SK-N-SH (cell line): ENCODE measurements at places on chromosomes 3 and 15. TPM values are rescaled to one million over a fixed set of nuclear protein-coding genes. Genes with fewer than 3 reads are reported as not detected.

DNA sequence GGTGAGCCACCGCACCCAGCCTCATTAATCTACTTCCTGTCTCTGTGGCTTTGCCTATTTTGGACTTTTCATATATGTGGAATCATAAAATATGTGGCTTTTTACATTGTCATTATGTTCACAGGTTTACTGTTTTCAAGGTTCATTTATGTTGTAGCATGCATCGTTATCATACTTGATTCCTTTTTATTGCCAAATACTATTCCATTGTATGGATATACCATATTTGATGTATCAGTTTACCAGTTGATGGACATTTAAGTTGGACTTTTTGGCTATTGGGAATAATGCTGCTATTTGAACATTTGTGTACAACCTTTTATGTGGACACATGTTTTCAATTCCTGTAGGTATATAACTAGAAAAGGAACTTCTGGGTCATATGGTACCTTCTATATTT, 14.0 kb downstream of the GXYLT2 start:
- DNase-seq, result no peak

DNA sequence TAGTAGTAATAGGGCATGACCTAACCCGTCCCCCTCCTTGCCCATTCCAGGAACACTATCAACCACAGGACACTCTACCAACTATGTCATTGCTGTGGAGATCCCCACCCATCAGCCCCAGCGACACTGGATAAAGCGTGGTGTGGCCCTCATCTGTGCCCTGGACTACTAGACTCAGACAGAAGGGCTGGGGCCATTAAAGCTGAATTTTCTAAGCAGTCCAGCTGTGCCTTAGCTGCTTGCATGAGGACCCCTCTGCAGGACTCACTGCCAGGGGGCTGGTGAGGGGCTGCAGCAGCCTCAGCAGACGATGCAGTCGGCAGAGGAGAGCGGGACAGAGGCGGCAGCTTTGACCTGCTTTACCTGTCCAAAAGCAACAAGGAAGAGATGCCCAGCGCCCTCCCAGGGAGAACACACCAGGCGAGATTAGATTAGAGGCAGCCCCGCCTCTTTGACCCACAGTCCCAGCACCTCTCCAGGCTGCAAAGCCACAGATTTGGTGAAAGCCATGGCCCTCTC, 44.6 kb downstream of the SEMA3G start:
- no peak for DNase-seq

- DNase-seq, result peak; percentile 91
Observed at GRCh38 chr15:90001062-90001682, at the start of gene ZNF710. Gene ZNF710, plus strand, starts transcription at chr15:90001324. Its CDS starts 65,814 bp downstream, at chr15:90067138.

- DNase-seq, result no peak
Observed at GRCh38 chr3:158102242-158103080, 3.8 kb downstream of the SHOX2 start.

DNA sequence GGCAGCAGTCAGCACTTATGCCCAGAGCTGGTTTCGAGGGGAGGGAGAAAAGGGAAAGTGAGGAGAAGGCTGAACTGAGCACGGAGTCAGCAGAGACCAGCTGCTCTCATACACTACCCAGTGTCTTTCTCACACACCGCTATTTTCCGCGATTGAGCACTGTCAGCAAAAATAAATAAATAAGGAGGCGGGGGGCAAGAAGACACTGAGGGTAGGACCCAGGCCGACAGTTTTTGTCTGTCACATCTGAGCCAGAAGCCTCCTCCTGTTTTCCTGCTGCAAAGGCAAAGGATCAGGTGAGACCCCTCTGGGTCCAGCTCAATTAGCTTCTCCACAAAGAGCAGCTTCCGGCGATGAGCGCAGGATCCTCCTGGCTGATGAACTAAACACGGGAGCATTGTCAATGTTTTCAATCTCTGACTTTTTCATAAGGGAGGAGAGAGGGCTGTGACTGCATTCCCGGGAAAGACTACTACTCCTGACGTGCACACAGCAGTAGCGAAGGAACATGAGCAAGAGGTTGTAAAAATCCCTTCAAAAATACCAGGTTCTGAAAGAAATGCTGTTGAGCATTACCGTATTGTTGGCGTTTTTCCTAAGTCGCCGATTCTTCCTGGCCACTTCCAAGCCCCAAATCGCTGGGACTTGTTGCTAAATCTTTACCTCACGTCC, 1.3 kb downstream of the FRMD5 start:
- DNase-seq, result peak; percentile 47

DNA sequence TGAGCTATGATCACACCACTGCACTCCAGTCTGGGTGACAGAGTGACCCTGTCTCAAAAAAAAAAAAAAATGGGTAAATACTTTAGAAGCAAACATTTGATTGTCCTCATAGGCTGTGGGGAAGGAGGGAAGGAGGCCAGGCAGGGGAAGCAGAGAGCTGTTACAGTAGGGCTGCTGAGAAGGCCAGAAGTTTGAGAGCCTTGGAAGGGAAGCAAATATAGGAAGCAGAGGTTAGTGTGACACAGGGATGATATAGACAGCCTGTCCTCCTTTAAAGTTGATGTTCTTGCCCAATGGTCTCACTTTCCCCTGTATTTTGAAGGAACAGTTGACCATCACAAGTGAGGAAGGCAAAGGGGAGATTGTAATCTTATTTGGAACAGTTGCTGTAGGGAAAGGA, 5.3 kb upstream of the ALPK3 start:
- no peak for DNase-seq

DNA sequence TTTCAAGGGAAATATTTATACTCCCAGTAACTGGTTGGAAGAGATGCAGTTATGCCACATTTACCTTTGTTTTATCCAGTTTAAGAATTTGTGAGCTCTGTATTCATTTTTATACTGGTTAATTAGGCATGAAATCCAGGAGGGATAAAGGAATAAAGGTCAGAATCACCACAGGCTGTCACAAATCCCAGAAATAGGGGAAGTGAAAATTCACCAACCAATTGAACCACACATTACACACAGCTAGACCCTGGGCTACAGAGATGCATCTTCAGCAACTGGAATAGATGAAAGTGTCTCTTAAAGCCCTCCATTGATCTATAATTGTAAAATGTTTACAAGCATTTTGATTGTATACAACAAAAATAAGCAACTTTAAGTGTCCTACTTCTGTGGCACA, 18.5 kb downstream of the SERPINI1 start:
- no peak for DNase-seq

DNA sequence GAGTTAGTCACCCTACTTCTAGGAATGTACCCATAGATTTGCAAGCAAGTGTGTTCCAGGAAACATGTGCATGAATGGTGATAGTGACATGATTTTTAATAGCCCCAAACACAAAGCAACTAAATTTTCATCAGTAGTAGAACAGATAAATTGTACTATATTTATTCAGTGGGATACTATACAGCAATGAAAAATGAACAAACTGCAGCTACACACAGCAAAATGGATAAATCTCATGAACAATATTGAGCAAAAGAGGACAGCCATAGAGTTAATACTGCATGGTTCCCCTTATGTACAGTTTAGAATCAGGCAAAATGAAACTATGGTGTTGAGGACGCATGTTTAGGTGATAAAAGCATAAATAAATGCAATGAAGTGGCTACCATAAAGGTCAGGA, 26.0 kb downstream of the MESP1 start:
- no peak for DNase-seq

- no peak for DNase-seq
Observed at GRCh38 chr3:61450866-61451265, 110.5 kb upstream of the PTPRG start.

- no peak for DNase-seq
Observed at GRCh38 chr3:36538136-36538749, 157.9 kb downstream of the STAC start.

DNA sequence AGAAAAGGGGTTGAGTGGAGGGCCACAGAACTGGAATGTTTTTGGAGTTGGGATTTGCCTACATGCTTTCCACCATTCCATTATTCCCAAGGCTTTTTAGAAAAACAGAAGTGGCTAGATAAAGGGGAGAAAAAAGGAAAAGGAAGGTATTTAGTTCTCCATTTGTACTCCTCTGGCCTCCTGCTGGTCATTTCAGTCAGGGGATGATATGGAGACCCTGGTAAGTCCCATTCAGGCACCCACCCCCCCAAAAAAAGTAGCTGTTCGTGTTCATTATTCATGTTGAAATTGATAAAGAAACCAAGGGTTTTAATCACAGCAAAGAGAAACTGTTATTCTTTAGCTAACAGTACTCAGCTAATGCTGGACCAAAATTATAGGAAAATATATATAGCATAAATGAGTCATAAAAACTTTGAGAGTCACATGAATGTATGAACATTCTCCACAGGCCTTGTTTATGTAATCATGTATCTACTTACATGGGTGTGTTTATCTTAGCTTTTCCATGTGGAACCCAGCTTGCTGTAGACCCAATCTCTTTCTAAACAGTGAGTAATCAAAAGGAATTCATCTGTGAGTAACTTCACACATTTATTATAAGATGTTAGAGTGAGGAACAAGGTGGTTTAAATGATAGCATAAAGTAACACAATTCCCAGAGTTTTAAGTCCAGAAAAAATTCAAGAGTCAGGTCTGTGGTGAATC, 167.2 kb downstream of the KCNMB2 start:
- DNase-seq, result no peak

DNA sequence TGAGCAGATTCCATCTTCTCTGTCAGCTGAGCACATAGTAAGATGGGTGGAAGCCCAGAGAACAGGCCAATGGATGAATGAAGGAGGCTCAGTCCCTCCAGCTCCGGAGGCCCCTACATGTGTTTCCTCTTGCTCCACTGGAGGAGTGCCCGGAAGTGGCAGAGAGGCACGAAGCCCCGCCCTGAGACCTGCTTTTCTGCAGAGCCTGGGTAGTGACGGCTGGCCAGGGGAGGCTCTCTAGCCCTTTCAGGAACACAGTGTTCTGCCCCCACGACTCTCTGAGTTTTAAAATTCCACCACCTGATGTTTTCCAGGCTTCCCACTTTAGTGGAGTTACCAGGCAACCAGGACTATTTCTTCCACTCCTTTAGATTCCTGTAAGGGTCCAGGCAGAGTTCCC, 149.4 kb upstream of the SLC6A11 start:
- peak; percentile 49 for DNase-seq

GRCh38 chr3:100978011-100978659, 15.1 kb downstream of the ABI3BP start:
- no peak for DNase-seq

DNA sequence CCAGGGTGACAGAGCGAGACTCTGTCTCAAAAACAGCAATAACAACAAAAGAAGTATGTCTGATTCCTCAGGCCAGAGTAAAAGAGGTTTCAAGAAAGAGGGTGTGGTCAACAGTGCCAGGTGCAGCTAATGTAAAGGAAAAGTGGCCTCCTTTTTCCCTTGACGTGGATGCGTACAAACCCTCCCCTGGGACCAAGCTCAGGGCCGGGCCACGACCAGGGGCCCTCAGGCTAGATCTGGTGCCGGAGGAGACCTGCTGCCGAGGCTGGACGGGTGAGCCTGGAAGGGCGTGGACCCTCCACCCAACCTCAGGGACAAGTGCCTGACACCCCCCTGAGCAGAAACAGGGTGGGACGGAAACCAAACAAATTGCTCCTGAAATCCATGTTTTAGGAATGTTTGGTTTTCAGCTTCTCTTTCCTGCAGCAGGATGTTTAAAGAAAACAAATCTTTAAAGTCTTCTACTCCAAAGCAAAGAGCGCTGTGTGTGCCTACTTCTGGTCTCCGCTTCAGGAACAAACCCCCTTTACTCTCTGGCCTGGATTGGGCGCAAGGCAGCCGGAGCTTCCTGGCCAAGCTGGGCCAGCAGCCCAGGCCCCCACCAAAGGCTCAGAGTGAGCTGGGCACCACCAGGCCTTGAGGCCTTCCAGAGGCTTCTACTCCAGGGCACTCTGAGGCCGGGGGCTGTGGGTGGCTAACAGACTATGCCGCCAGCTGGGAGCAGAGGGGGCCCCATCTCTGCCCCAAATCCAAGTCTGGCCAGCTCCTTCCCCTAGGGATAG, 21.4 kb downstream of the ZDHHC19 start:
- peak; percentile 4 for DNase-seq

GRCh38 chr3:61724801-61725200, 163.4 kb downstream of the PTPRG start:
- DNase-seq, result no peak

- DNase-seq, result no peak
Observed at GRCh38 chr15:63198371-63199250, 9.2 kb downstream of the RAB8B start.

DNA sequence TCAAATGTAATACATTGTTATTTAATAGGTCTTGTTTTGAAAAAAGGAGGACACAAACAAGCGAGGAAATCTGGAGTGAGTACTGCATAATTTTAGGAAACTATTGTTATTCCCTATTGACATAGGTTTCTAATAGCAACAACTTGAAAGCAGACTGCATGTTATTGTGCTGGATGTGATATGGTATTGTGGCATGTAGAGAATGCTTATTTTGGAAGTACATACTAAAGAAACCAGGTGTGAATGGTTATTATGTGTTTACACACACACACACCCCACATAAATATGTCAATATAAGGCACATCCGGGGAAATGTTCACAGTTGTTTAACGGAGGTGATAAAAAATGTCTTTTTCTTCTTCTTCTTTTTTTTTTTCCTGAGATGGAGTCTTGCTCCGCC, 5.9 kb upstream of the MORF4L1 start:
- DNase-seq, result no peak

FMN1 gene
- 9.1 and 10.5 TPM in 2 replicates for polyA plus RNA-seq

NDUFAF3 gene
- polyA plus RNA-seq, result 85.3 and 104 TPM in 2 replicates

EFHB gene
- polyA plus RNA-seq, result 0.50 and 0.58 TPM in 2 replicates

CKMT1B gene
- 1.8 and 3.1 TPM in 2 replicates for polyA plus RNA-seq

PARP15 gene
- polyA plus RNA-seq, result not detected in 2 replicates
